ENCODE measurements at places on chromosomes 5 and 9.

DNA sequence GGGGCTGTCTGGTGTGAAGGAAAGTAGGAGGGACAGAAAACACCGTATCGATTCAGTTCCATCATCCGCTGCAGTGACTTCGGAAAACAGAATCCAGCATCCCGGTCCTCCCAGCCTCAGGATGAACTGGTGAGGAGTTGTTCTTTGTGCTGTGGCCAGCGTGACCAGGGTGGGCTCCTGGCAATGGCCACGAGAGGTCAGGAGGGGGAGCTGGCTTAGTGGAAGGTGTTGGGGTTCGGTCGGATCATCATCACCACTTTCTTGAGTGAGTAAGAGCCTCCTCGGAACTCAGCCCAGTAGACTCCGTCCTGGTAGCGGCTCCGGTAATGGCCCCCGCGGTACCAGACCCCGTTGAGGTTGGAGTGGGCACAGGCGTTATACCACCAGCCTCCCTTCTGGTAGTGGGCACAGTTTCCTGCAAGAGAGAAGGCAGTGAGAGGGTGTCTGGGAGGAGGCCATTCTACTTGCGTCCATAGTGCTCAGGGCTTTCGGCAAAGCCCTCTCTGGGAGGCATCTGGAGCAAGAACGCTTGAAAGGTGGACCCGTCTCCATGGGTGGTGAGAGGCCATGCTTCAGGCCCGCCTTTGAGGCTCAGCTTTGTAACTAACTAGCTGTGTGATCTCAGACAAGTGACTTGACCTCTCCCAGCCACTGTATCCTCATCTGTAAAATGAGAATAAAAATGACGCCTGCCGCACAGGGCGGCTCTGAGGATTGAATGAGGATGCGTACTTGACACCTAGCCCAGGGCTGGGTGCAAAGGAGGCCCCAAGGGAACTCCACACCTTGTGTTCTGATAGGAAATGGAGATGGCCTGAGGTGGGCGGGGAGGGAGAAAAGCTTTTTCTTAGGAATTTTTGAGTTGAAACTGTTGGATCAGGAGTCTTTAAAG is 33.5 kb downstream of the ANGPTL2 start:
- DNase-seq, result no peak

GRCh38 chr5:1510631-1511030 is 13.1 kb downstream of the LPCAT1 start:
- no peak for DNase-seq

DNA sequence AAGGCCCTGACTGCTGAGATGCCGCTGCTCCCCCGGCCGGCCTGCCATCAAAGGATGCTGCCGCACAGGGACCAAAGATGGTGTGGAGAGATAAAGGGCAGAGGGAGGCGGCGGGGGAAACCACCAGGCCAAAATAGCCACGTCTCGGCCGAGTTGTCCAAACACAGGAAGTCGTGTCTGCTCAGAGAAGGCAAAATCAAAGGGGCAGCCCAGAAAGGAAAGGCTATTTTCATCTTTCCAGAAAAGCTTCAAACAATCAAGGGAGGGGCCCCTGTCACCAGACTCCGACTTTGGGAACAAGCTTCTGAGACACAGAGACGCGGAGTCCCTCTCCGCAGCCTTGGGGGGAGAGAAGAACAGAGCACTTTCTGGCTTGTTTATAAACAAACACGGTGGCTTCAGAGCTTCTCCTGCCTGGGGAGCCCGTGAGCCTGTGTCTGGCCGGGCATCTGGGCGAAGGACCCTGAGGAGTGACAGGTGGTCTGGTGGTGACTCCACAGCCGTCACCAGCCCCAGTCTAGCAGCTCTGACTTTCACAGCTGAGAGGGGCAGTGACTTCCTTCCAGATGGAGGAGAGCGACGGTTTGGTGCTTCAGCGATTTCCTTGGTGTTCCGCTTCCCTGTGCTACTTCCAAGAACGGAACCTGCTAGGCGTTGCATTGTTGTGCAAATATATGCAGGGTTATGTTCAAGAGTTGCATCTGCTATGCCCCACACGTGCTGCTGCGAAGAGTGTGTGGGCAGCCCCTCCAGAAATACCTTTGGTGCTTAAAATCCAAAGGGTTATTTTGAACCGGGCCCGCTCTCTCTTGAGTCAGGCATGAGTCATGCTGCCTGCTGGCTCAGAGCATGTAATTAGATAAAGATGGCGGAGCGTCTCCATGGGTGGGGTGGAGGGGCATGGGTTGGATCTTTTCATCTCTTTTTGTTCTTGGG is 24.0 kb downstream of the ADAMTSL2 start:
- peak; percentile 77 for DNase-seq

- DNase-seq, result peak; percentile 70
These were observed 284.3 kb downstream of the CCDC171 start for GRCh38 chr9:15837079-15837679.

GRCh38 chr5:119395080-119395836 is 39.4 kb downstream of the TNFAIP8 start:
- DNase-seq, result no peak

GRCh38 chr5:73792687-73793320 is 166.8 kb downstream of the ARHGEF28 start:
- peak; percentile 81 for DNase-seq

DNA sequence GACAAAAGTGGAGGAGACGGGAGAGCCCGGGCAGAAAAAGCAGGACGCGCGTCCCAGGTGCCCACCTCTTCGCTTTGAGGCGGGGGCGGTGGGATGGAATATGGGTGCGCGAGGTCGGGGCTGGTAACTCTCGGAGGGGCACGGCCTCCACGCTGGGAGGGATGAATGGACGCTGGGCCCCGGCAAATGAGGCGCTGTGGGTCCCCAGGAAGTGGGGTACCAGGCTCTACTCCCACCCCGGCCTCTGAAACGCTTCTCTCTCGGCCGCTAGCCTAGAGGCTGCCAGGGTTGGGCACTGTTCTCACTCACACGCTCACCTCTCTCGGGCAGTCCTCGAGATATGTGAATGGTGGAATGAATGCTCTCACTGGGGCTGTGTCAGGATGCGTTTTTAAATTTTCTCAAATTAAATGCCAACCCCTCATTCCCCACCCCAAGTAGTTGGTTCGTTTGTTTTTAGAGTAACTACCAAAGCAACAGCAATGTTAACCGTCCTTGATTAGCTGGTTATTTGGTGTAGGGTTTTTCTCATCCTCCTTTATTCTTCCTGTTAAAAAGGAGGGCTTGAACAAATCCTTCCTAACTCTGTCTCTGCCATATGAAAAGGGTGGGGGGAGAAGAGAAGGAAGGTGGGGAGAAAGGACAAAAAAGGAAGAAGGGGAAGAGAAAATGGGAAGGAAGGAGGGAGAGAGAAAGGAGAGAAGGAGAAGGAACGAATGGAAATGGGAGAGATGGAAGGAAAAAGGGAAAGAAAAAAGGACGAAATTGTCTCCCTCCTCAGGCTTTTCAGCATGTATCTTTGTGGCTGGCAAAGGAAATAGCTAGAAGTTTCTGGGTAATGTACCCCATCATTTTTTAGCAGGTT is 1.3 kb upstream of the EBF1 start:
- DNase-seq, result peak; percentile 56

GRCh38 chr9:131987232-131987631 is 92.4 kb downstream of the MED27 start:
- DNase-seq, result no peak

- no peak for DNase-seq
These were observed 58.9 kb downstream of the NEURL1B start for GRCh38 chr5:172699999-172700364.

GRCh38 chr9:110025551-110026170 is 182.3 kb downstream of the C9orf152 start:
- DNase-seq, result no peak

- no peak for DNase-seq
These were observed 48.1 kb upstream of the LHFPL2 start for GRCh38 chr5:78696637-78697036.

- no peak for DNase-seq
These were observed 140.7 kb downstream of the C9orf50 start for GRCh38 chr9:129480227-129480626.

- DNase-seq, result no peak
These were observed 508.3 kb downstream of the EBF1 start for GRCh38 chr5:158591301-158591863.

DNA sequence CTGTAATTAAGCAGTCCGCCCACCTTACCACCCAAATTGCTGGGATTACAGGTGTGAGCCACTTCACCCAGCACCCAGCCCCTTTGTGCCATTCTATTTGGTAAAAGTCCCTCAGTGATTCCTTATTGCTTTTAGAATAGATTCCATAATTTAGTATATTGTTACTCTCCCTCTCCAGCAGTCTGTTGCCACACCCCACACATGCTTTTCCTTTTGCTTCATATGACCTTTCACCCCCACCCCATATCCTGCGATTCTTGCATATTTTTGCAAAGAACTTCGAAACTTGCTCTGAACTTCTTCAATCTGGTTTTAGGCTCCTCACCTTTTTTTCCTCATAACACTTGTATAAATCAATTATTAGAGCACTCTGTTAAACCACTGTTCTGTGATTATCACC is 100.2 kb downstream of the MTREX start:
- no peak for DNase-seq

GRCh38 chr5:132640613-132641012 is 17.4 kb upstream of the IL13 start:
- DNase-seq, result no peak

- no peak for DNase-seq
These were observed 4.4 kb upstream of the DAB2IP start for GRCh38 chr9:121646992-121647391.

DNA sequence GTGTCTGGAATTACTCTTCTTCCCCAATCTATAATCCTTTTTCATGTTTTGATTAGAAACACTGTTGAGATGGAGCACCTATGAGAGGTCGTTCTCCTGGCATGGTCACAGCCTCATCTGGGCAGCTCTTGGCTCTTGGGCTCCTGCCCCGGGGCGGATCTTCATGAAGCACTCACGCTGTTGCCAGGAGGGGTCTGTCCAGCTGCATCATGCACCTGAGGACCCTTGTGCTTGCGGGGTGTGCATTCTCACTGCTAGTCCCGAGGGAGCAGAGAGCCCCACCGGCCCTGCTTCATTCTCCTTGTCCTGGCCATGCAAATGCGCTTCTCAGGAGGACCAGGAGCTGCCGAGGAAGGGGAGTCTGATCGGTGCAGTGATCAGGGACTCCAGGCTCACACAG is 117.6 kb upstream of the S1PR3 start:
- no peak for DNase-seq

DNA sequence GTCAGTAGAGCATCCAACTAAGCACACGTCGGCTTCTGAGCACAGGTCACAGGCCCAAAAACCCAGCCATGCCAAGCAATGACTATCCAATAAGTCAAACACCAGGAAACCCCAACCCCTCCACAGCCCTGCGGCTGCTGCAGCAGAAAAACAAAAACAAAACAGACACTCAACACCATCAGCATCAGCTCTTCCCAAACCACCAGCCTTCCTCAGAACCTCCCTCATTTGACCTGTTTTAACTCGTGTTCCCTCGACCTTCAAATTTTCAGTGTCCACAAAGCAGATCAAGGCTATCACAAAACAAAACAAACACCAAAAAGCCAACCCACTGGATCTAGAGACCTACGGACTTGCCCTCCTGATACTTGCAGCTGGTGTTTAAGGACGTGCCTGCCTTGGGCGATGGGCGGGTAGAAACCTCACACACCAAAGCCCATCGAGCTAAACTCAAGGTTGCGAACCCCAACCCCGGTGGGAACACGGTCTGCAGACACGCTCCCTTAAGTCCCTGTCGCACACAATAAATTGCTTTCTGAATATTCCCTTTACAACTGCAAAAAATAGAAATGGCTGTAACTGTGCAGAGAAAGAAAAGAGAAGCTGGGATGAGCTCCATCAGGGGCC is 247.1 kb upstream of the ANKRD55 start:
- DNase-seq, result peak; percentile 51

GRCh38 chr9:100715100-100715380 is 137.2 kb downstream of the CAVIN4 start:
- DNase-seq, result no peak

GRCh38 chr5:87151547-87151946 is 116.1 kb upstream of the RASA1 start:
- DNase-seq, result no peak

GRCh38 chr5:74433896-74434829 is 206.4 kb downstream of the ENC1 start:
- DNase-seq, result no peak

- DNase-seq, result no peak
These were observed 36.6 kb upstream of the ITGA1 start for GRCh38 chr5:52751137-52751536.

GRCh38 chr9:109198736-109199382 is 31.8 kb upstream of the FRRS1L start:
- DNase-seq, result no peak

GRCh38 chr5:105953616-105954015 is 1717.1 kb downstream of the EFNA5 start:
- no peak for DNase-seq

- DNase-seq, result no peak
These were observed 48.9 kb downstream of the SEMA6A start for GRCh38 chr5:116525674-116526073.

- DNase-seq, result no peak
These were observed 49.2 kb upstream of the ERCC6L2 start for GRCh38 chr9:95826183-95826838.

DNA sequence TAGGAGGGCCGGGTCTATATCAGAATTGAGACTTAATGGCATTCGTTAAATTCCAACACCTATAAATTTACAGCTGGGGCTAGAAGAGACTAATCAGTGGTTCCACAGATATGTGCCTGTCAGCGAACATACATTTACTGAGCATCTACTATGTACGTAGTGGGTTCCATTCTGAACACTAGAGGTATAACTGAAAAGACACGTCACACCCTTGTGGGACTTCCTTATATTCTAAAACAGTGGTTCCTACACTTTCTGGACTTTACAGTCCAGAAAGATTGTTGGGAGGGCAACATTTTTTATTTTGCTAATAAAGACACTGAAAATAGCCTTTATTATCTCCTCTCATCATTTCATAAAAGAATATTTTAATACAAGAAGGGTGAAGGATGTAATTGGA is 140.5 kb downstream of the SCAMP1 start:
- DNase-seq, result no peak

- no peak for DNase-seq
These were observed 105.1 kb downstream of the MED10 start for GRCh38 chr5:6273090-6273735.

GRCh38 chr9:113628621-113629020 is 165.1 kb downstream of the RGS3 start:
- no peak for DNase-seq

DNA sequence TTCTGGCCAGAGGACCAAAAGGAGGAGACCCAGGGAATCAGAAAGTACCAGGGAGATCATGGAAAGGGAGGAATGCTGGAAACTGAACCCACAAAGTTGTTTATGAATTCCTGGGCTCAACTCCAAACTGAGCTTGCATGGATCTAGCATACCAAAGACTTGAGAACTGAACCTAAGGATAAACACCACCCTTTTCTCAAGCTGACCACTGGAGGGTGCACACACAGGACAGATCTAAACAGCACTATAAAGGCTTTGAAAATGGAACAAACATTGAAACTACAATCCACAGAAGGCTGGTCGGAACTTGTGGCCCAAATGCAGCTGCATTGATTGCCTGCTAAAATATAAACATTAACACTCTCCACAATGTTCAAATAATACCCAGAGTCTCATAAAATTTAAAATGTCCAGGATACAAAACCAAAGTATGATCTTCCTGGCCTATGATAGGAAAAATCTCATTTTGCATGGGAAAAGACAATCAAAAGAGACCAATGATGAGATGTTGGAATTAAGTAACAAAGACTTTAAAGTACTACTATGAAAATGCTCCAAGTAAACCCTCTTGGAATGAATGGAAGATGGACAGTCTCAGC is 15.6 kb upstream of the IRF1 start:
- peak; percentile 73 for DNase-seq

- DNase-seq, result no peak
These were observed 5.0 kb downstream of the INPP5E start for GRCh38 chr9:136434580-136435169.

- no peak for DNase-seq
These were observed 350.8 kb downstream of the EFNA5 start for GRCh38 chr5:107319901-107320300.
